ENCODE measurements at places on chromosomes 3 and 15.

- peak; percentile 3 for DNase-seq
These were observed 248.0 kb upstream of the CNTN3 start for GRCh38 chr3:74862476-74862875.

- DNase-seq: no peak
These were observed 58.2 kb downstream of the FGD5 start for GRCh38 chr3:14876921-14877333.

- DNase-seq: peak; percentile 51
These were observed 869 bp upstream of the TSC22D2 start for GRCh38 chr3:150407051-150407807.

DNA sequence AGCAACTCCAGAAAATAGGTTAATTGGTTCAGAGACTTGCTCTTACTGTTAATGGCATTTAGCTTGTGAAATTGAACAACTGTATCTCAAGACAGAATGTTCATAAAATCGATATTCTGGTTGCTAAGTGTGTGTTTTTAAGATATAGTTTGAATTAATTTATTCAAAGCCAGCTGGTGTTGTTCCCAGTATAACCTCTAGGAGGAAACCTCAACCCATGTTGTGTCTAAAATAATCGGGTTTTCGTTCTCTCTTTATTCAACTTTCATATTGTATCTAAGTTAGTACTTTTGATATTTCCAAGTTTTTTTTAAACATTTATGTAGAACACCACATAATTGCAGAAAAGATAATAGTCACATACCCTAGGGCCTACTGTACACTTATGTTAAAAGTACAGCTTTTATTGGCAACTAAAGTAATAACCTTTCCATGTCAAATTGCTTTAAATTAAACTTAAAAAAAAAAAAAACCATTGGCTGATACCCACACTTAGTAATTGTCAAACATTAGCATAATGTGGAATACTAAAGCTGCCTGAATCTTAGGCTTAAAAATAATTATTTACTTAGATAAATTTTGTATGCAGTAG, 90.9 kb downstream of the SAMMSON start:
- no peak for DNase-seq

DNA sequence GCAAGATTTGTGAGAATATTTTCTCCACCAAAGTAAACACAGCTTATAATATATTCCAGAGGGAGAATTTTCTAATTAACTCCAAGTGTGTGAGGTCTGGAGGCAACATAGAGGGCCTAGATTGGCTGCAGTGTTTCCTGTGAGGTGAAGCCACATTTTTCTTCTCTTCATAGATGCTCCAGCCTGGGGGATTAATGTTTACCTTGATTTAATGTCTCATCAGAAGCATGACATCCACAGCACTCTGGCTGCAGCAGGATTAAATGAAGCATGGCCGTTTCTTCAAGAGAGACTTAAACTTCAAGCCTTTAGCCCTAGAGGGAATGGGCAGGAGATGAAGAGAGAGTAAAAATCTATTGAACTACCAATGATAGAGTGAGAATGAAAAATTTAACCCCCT, 137.9 kb upstream of the ZBTB20 start:
- no peak for DNase-seq

- peak; percentile 17 for DNase-seq
These were observed 86.0 kb upstream of the VGLL3 start for GRCh38 chr3:87076946-87077345.

DNA sequence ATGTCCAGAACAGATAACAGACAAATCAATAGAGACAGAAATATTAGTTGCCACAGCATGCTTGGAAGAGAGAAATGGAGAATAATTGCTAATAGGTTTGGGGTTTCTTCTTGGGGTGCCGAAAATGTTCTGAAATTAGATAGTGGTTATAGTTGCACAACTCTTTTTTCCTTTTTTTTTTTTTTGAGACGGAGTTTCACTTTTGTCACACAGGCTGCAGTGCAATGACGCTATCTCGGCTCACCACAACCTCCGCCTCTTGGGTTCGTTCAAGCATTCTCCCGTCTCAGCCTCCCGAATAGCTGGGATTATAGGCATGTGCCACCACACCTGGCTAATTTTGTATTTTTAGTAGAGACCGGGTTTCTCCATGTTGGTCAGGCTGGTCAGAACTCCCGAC, 163.3 kb downstream of the PLCH1 start:
- DNase-seq: no peak

DNA sequence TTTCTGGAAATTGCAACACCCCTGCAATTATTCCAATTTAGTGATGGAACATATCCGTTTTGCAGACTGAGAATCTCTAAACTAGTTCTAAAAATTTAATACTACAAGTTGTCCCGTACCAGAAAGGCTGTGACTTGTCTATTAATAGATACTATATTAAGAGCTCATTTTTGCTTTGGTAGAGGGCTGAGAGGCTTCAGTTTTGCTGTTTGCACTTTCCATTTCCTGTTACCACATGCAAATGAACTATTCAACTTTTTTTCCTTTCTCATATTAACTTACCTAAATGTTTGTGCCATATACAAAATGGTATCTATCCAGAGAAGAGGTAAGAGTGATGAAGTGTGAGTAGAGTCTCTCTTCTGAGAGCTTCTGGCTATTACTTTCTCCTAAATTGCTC, 101.5 kb upstream of the CRBN start:
- DNase-seq: no peak

DNA sequence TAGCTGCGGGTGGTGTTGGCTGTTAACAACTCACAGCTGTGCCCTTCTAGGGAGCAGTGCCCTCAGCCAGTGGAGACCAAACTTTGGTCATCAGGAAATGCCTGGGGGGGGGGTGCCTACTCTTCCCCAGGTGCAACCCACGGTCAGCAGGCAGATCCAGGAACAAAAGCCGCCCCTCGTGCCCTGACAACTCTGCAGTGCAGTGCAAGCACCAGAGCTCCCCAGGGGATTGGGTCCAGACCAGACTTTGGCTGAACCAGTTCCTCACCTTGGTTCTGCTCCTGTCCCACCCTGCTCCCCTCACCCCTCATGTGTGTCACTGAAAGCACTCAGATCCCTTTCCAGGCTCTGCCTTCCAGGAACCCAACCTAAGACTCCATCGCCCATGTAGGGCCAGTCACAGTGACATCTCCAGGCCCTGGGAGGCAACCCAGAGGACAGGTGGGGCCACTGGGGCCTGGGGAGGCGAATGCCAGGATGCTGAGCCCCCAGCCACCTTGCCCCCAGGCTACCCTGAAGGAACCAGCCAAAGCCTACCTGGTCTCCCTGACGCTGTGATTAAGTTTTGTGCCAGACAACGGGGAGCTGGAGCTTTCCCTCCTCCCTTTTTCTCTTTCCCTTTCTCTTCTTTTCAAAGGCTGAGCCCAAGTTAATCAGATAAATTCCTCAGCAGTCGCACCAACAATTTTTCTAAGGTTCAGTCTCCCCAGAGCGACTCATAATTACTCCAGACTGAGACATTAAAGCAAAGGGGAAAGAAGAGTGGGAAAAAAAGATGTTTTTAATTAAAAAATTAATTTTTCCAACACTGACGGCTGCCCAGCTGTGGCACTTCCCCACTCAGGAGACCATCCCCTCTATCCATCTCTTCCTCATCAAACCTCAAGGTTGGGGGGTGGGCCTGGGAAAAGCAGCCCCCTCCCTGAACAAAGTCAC, 207.5 kb upstream of the LINGO1 start:
- DNase-seq: no peak

- DNase-seq: no peak
These were observed 16.0 kb upstream of the LRRN1 start for GRCh38 chr3:3783210-3783609.

DNA sequence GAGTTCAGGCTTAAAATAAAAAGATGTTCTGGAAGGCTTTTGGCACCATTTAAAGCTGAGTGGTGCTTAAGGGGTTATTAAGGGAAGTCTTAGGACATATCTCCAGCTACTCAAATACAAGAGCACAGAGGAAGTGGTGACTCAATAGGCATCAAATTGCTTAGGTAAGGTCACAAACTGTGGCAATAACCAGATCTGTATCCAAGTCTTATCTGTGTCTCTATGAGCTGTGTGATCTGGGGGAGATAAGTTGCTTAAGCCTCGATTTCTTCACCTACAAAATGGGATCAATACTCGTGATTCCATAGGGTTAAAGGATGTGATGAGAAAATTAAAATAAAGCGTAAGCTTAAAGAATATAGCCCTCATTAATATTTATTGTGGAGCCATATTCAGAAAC, 7.6 kb downstream of the HDC start:
- DNase-seq: peak; percentile 16

DNA sequence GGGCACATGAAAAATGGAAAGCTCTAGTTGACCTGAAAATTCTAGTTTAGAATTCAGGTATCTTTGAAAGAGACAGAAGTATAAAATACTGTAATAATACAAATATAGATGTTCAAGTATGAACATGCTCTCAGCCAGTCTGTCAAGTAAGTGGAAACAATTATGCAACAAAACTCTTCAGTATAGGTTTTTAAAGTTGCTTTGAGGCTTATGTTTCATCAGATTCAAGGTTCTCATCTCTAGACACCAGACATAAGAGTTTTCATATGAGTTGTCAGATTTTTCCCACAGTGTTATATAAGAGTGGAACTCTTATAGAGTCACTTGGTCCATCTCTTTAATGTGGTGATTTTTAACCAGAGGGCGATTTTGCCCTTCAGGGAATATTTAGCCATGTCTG, 22.0 kb downstream of the CMSS1 start:
- no peak for DNase-seq

DNA sequence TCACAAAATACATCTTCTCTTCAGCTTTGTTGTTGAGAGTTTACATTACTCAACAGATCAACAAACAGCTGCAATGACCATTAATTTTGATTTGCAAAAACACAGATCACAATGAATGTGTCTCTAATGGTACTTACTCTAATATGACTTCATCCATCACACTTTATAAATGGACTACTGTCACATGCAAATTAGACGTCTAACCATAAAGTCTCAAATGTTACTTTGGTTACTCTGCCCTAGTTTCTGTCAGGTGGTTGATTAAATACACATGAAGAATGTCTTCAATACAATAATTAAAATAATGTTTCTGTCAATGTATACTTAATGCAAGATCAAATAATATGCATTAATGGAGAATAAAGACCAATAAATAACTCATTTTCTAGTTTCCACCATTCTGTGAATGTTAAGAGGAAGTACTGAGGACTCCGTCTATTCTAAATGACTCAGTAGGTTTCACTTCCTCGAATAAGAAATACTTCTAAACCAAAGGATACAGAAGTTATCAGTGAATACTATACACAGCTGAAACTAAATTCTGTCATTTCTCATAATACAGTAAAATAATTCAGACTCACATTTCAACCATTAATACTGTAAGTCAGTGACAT, 145.8 kb downstream of the CBLB start:
- DNase-seq: no peak

All from GM04504 (cell line).